ENCODE measurements at places on chromosomes 7 and 10.

DNA sequence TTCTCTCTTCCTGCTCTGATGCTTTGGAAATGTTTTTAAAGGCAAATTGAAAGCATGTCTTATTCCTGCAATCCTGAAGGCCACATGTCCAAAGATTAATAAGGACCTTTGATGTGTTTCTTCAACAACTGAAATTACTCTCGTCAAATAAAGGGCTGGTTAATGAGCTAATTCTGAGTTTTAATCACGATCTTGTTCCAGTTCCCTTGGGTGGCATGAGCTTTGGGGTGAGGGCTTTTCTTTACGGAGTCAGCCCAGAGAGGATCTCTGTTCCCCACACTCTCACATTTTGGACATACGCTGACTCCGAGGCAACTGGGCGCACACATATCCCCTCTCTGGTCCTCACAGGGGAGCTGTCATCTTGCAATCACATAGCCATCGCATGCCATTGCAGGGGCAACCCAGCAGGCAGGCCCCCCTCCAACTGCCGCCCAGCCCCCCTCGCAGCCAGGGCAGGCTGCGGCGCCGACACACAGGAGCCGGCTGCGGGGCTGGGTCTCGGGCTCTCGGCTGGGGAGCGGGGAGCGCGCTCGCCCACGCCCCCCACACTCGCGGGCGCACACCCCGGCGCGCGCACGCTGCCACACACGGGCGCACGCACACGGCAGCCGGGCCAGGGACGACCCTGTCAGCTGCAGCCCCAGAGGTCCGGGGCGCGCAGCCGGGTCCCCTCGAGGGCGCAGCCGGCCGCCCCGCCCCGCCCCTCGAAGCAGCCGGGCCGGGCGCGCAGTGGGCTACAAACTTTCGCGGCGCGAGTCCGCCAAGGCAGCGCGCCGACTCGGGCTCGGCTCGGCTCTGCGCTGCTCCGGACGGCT lies at the start of gene GDF10:
GDF10 (plus strand) TSS at position 587 of the 818 bp plus-strand sequence. CDS start 455 bp downstream, outside the sequence.
- no peak for DNase-seq

- no peak for DNase-seq
Measured at GRCh38 chr7:143393267-143394041, 12.3 kb downstream of the ZYX start.

DNA sequence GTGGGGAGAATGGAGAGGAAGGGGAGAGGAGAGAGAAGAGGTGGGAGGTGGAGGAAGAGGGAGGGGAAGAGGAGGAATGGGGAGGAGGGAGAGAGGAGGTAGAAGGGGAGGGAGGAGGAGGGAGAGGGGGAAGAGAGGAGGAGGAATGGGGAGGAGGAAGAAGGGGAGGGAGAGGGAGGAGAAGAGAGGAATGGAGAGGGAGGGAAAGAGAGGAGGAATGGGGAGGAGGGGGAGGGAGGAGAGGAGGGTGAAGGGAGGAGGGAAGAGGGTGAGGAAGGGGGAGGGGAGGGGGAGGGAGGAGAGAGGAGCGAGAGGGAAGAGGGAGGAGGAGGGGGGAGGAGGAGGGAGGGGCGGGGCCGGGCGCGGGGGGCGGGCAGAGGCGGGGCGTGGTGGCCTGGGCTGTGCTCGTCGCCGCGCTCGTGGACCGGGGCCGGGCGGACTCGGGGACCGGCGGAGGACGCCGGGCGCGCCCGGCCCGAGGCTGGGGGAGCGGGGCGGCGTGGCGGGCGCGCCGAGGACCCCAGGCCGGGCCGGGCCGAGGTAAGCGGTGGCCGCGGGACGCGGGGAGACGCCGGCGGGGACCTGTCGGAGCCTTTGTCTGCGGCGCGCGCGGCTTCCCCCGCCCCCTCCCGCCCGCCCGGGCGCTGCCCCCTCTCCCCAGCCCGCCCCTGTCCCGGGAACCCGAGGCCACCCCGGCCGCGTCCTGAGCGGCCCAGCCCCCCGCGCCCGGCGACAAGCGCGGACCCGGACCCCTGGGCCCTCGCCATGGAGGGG lies at the start of gene SLC29A4:
SLC29A4 (plus strand) TSS at position 401 of the 774 bp plus-strand sequence. CDS start 4,874 bp downstream, outside the sequence.
- no peak for DNase-seq

DNA sequence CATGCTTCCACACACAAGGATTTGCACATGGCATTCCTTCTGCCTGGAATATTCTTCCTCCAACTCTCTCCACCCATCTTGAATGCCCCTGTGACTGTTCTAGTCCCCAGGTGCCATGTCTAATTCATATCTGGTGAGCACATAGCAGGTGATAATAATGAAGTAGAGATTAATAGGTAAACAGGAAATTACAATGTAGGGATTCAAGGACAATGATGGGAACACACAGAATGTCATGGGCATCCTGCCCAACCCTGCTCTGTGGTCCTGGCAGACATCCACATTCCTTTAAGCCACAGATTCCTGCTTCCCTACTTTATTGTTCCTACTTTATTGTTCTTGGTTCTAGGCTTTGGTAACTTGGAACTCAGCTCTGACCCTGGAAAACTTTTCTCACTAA lies 115.8 kb downstream of the THSD7A start:
- peak; percentile 74 for DNase-seq

DNA sequence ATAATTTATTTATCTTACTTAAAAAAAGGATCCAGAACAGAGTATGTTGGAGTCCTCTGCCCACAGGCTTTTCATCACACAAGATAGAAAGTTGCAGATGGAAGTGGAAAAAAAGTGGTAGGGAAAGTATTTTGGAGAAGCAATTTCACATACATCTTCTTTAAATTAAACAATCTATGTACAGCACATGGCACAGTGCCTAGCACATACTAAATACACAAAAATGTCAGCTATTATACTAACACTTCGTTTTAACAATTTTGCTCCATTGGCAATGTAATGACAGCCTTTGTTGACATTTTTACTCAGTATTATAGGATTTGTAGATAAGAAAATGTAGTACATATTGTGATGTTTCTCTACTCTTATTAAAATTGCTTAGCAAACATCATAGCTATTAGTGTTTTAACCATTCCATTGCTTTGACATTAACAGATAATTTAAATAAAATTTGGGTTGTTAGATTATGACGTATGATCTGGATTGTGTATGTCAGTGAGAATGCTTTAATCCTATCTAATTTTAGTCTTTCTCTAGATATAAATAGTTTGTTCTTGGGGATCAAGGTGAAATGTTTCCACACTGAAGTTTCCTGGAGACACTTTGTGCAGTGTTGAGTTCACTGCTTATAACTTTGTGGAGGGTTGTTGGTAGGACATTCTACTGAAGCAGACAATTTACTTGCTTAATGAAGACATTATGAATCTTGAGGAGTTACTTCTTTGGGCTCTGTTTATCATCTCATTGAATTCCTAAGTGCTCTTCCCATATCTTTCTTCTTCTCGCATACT lies 202.8 kb upstream of the DKK1 start:
- DNase-seq: no peak

DNA sequence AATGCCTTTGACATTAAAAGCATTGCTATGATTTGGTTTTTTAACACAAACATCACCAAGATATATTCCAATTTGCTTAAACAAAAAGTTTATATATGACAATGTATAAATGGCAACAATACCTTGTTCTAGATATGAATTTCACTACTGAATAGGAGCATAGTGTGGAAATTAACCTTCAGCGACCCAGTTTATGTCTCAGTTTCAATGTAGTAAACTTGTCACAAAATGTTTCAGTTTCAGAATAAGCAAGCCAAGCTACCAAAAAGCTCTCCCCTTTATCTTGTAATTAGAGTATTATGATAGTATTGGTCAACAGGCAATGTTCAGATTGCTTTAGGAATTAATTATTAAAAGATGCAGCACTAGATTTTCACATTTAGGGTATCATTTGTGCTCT lies 99.6 kb upstream of the PCDH15 start:
- DNase-seq: no peak

DNA sequence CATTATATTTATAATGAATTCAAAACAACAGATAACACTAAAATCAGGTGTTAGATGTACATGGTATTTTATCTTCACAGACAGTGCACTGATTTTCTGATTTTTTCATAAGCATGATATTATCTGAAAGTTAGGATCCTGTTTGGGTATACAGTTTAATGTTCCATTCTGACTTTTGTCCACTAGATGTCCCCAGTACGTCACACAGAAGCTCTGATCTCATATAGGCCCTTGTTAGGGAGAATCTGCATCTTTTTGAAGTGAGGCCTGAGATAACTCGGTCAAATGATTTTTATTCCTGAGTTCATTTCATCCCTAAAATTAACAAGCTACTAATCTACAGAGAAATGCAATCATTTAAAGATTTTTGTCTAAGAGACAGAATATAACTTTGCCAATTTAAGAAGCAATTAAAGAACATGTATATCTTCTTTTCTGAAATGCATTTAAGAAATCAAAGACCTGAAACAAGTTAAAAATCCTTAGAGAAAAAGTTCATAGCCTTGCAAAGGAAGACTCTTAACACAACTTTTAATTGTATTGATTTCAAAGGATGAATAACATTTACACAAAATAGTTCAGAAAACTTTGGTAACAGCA lies 72.0 kb upstream of the TES start:
- peak; percentile 66 for DNase-seq

- no peak for DNase-seq
Measured at GRCh38 chr10:27844223-27844622, 98.6 kb upstream of the MKX start.

GRCh38 chr10:22386503-22386902 lies 41.2 kb downstream of the SPAG6 start:
- DNase-seq: no peak

DNA sequence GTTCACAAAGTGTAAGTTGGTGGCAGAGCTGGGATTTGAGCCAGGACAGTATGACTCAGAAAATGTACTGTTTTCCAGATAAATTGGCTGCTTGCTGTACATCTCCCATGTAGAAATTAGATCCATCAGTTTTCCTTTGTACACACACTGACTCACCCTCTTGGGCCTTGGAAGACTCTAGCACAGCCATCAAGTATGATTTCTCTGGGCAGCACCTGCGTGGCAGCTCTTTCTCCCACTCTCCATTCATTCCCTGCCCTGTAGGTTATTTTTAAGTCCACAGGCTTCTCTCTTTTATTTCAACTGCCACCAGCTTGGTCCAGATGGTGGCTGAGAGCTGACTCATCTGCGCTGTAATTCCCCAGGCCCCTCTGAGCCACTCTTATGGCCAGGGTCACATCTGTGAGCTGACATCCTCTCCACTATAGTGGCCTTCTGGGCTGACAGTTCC lies 28.3 kb upstream of the SDK1 start:
- peak; percentile 41 for DNase-seq

DNA sequence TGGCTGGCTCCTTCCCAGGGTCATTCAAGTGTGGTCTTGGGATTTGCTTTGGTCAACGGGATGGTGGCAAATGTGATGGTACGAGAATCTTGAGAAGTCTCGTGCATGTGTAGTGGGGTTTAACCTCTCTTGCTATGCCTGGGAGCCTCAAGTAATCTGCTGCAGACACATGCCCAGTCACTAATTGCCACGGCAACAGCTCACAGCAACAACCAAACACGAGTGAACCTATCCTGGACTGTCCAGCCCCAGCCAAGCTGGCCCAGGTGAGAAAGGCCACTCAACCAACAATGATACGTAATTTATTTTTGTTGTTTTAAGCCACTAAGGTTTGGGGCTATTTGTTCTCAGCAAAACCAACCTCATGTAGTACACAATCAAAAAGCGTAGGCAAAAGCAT lies 38.1 kb upstream of the DDC start:
- no peak for DNase-seq

DNA sequence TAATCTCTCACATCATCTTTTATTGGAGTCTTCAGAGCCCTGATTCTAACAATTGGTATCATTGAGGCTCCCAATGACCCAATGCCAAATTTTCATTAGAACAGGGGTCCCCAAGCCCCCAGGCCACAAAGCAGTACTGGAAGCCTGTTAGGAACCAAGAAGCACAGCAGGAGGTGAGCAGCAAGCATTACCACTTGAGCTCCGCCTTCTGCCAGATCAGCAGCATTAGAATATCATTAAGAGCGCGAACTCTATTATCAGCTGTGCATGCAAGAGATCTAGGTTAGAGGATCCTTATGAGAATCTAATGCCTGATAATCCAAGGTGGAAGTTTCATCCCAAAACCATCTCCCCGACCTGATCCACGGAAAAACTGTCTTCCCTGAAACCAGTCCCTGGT lies 23.1 kb downstream of the KIF5B start:
- DNase-seq: no peak

GRCh38 chr7:154431045-154431444 lies 378.8 kb downstream of the DPP6 start:
- DNase-seq: no peak

- DNase-seq: no peak
Measured at GRCh38 chr10:76881477-76882220, 756.0 kb downstream of the KCNMA1 start.

DNA sequence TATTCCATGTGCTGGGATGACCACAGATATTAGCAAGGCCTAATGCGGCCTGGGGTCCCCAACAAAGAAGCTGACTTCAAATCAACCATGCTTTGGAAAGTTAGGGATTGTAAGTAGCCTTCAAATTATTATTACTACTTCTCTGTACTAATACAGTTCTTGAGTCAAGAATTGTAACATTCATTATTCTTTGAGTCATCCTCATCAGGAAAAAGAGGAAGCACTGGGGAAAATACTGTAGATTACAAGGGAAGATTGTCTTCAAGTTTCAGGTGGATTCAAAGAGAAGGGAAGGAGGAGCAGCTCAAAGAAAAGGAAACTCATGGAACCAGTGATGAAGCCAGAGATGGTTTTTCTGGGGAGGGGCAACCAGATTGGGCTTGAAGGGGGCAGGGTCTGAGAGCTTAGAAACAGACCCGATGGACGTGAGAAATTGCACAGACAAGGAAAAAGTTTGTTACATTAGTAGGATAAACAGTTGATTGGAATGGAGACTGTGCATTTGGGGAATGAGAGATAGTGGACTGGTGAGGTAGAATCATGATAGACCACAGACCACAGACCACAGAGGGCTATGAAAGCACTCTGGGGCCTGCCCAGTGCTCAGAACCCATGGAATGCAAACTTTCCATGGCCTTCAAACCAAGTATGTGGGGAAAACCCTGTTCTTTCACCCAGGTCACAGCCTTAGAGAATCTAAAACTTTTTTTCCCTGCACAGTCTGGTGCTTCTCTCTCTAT lies 209.9 kb downstream of the ZNF365 start:
- DNase-seq: peak; percentile 14
